MG63 (cell line): ENCODE measurements at places on chromosomes 1 and 21.

DNA sequence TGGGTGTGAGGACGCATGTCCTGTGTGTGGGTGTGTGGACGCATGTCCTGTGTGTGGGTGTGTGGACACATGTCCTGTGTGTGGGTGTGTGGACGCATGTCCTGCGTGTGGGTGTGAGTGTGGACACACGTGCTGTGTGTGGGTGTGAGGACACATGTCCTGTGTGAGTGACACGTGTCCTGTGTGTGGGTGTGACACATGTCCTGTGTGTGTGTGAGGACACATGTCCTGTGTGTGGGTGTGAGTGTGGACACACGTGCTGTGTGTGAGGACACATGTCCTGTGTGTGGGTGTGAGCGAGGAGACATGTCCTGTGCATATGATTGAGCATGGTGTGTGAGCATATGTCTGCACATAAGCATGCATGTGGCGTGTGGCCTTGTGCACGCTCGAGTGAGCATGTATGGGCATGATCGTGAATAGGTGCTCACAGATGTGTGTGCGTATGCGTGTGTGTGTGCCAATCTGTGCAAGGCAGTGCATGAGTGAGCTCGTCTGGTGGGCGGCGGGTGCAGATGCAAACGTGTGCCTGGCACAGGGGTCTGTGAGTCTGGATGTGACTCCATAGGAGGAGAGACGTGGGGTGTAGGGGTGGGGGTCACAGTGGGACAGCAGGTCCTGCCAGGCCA, 25.3 kb downstream of the MEGF6 start:
- DNase-seq, result no peak

DNA sequence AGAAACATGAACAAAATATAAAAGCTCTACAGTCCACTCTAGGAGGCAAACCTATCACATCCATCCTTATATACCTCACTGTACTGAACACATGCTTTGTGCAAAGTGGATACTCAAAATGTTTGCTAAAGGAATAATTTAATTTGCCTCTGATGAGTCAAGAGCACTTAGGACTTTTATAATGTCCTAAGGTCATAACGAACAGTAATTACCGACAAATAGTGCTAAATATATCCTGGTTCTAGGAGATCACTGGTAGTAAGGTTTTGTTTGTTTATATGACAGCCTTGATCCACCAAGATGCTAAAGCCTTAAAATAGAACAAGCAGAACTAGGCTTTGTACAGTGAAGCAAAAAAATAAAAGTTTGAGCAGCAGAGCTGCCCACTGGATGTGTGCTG, 70.6 kb downstream of the GADD45A start:
- DNase-seq, result no peak

- no peak for DNase-seq
Observed at GRCh38 chr1:92505015-92505692, 18.4 kb upstream of the GFI1 start.

GRCh38 chr1:89087241-89087640, 22.2 kb upstream of the GBP1 start:
- no peak for DNase-seq

DNA sequence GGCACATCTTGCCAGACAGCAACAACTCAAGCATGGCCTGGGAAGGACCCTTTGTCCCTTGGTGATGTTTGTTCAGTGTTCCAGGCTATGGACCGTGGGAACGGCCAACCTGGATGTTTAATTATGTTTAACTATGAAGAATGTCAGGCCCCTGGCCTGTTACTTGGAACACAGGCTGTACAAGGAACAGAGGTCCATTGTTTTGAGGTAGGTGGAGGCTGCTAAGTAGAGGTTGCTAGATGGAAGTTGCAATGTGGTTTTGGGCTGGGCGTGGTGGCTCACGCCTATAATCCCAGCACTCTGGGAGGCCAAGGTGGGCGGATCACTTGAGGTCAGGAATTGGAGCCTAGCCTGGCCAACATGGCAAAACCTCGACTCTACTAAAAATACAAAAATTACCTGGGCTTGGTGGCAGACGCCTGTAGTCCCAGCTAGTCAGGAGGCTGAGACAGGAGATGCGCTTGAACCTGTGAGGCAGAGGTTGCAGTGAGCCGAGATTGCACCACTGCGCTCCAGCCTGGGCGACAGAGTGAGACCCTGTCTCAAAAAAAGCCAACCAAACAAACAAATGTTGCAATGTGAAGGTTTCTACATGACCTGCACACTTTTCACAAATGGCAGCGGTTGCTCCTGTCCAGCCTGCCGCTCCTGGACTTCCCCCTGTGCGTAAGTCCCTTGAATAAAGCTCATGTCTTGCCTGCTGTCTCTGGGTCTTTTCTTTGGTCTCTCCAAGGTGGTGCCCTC, 2.5 kb upstream of the LEFTY1 start:
- peak; percentile 38 for DNase-seq

DNA sequence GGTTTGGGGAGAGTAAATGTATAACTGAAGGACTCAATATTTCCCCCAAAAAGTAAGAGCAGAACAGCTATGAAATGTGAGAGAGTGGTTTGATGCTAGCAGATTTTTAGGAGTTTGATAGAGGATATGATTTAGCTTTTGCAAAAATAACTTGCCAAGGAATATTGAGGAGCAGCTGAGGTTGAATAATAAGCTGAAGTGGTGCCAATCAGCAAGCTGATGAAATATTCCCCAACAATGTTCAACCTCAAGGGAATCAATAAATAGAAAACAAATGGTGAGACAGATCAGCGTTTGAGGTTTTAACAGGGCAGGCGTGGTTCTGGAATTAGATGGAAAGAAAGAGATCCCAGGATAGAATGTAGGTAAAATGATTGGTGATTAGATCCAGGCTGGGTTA, 413.4 kb upstream of the ADAMTS5 start:
- DNase-seq, result no peak

- DNase-seq, result peak; percentile 96
Observed at GRCh38 chr1:16913833-16914662, 7.7 kb upstream of the CROCC start.

DNA sequence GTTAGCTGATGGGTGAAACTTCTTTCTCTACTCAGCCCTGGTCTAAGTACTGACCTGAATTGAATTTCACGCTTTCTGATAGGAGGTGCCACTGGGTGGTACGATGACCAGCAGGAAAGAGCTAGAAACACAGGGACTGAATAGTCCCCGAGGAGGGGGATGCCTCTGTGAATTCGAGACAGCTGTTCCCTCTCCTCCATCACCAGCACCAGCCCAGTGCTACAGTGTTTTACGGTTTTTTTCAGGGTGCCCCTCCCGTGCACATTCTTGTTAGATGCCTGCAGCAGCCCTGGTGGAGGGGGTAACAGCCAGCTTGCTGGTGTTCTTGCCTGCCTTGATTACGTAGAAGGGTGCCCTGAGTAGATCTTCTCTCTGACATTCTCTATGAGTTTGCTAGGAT, 7.1 kb downstream of the HUNK start:
- DNase-seq, result no peak

DNA sequence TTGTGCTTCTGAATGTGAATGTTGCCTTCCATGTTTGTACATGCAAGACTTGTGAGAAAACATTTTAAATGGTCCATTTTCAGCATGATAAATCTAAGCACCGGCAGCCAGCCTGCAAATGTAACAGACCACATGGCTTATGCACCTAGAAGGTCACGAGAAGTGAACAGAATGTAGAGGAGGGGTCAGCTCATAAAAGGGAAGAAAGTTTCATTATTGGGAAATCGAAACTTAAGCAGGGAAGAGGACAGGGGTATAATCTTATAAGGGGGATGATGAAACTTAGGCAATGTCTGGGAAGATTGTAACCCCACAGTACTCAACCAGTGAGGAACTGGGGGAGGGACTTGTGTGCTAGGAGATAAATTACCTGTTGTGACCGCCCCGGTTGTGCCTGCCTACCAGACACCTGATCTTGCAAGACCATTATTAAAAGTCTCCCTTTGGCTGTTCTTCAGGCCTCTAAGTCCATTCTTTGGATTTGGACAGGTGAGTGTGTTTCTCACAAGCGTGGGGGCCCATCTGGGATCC, 37.7 kb upstream of the VN1R5 start:
- no peak for DNase-seq

DNA sequence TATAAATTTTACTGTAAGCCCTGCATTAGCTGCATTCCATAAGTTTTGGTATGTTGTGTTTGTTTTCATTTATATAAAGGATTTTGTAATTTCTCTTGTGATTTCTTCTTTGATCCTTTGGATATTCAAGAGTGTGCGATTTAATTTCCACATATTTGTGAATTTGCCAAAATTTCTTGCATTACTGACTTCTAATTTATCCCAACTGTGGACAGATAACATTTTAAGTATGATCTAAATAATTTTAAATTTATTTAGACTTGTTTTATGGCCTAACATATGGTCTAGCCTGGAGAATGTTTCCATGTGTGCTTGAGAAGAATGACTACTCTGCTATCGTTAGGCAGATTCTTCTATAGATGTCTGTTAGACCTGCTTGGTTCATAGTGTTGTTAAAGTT, 23.2 kb downstream of the RPE65 start:
- DNase-seq, result no peak

GRCh38 chr1:147062956-147063355, 109.3 kb downstream of the PRKAB2 start:
- no peak for DNase-seq

DNA sequence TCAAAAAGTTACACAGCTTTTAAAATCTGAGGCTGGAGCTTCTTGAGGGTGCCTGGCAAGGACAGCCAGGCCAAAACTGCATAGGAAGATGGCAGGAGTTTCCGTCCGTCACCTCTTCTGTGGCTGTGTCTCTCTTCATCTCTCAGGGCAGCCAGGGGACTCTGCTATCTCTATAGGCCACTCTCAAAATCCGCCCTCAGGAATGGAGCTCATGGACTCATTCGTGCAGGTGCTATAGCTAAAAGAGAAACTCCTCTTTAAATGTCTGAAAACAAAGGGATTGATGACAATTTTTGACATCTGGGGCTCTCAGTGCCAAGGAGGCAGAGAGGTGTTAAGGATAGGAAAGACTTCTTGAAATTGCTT, 27.2 kb downstream of the OVAAL start:
- no peak for DNase-seq

GRCh38 chr1:106749906-106750305, 306.6 kb upstream of the PRMT6 start:
- DNase-seq, result no peak

- no peak for DNase-seq
Observed at GRCh38 chr1:109840011-109840629, 70.5 kb upstream of the CSF1 start.

- DNase-seq, result no peak
Observed at GRCh38 chr1:159076438-159077119, at the start of gene AIM2. Gene AIM2 (minus strand): TSS chr1:159076766. CDS start chr1:159073499, 3,267 bp downstream.

DNA sequence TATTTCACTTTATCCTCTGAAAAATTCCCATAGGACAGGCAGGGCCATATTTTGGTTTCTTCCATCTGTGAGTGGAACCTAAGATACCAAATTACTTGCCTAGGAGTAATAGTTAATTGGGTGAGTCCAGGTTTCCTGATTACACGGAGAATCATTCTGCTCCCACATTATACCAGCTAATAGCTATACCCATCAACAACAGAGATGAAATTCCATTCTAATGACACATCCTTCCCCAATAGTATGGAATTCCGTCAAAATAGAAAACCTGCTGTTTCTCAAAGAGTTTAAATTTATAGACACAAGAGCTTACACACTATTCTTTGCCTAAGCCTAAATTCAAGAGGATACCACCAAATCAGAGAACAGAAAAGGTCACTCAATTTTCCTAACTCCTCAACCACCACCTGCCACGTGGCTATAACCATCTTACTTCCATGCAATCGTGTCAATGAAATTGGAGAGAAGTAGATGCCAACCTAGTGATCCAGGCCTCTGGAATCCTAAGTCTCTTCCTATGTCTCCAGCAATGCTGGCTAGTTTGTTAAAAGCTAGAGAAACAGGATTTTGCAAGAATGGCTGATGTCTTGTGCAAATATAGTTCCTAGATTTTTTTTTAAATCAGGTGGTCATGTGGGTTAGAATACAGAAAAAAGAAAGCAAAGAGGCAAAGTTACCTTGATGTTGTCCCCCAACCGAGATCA, 6.2 kb downstream of the PPT1 start:
- no peak for DNase-seq

GRCh38 chr1:160179336-160179735, 11.0 kb upstream of the CASQ1 start:
- no peak for DNase-seq

GRCh38 chr1:24154215-24154614, 11.3 kb upstream of the IL22RA1 start:
- DNase-seq, result no peak

DNA sequence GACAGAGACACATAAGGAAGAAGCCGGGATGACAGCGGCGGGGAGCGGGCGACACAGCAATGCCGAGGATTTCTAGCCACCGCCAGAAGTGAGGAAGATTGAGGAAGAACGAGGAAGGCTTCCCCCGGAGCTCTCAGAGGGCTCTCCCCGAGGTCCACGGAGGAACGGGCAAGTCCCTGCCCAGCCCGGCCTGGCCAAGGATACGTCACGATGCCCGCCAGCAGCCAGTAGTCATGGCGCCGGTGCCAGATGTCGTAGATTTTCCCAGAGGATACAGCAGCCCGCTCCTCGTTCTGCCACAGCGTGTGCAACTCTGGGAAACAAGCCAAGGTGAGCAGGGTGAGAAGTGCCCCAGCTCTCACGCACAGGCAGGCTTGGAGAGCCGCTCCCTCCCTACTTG, 65.9 kb downstream of the KCNAB2 start:
- DNase-seq, result peak; percentile 13

GRCh38 chr1:149848340-149849110, 50.8 kb upstream of the BOLA1 start:
- peak; percentile 15 for DNase-seq

DNA sequence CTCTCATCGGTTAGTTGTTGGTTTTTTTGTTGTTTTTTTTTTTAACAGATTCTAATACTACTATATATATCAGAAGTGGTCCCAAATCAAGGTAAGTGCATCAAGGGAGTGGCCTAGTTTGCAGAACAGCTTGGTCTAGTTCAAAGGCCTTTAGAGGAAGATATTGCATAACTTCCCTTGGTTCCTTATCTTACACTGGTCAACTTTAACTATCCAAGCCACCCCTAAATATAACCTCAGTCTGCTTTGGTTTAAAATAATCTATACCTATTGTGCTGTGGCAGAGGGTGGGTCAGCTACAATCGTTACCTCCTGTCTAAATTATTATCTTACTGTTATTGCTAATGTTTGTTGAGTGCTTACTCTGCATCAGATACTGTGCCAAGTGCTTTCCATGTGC, 6.9 kb downstream of the S100A12 start:
- DNase-seq, result no peak

- DNase-seq, result no peak
Observed at GRCh38 chr1:45621895-45622523, 1.8 kb downstream of the CCDC17 start.

- DNase-seq, result peak; percentile 10
Observed at GRCh38 chr1:116820369-116820768, 66.1 kb downstream of the CD2 start.
